Upper lobe of right lung (tissue), 1 donor: ENCODE measurements at places on chromosomes 7 and 10.
A peak's percentile ranks its signal among the peaks of the same experiment; 100 is the strongest.

GRCh38 chr10:26327811-26328210 is 110.3 kb upstream of the APBB1IP start:
- H3K4me3 ChIP-seq, result no peak overlapping the region
- no peaks in the 10 kb centered on the region for H3K4me1 ChIP-seq
- no peak overlapping the region for H3K27ac ChIP-seq
- H3K27me3 ChIP-seq, result no peaks in the 10 kb centered on the region

- H3K4me1 ChIP-seq, result no peaks in the 10 kb centered on the region
- no peaks in the 10 kb centered on the region for H3K27me3 ChIP-seq
- H3K27ac ChIP-seq, result no peak overlapping the region
- no peak for DNase-seq
These were observed 132.1 kb downstream of the GALNT17 start for GRCh38 chr7:71264005-71264404.

DNA sequence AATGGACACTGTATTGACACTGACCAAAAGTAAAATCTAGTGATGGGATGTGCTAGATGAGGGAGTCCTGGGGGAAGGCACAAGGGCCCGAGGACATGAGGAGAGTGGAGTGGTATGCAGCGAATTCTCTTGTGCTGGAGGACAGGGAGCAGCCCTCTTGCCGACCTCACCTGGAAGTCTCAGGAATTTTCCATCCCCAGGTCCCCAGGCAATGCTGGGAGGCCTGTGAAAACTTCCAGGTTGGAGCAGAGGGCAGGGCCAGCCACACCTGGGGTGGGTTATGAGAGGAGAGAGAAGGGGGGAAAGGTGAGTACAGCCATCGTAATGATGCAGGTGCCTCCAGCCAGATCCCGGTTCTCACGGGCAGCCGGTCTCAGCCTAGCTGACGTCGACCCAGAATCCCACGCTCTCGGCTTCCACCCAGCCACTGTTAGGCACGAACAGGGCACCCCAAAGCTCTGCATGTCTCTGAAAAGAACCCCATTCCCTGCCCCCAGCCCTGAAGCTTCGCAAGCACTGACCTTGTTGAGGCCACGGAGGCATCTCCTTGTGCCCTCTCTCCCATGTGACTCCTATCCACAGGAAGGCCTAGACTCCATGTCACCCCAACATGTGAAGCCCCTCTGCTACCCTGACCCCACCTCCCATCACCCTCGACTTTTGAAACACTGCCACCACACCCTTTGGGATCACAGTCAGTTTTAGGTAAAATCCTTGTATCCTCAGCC is 239.7 kb upstream of the MYO3A start:
- no peak for DNase-seq
- H3K36me3 ChIP-seq, result no peaks in the 10 kb centered on the region
- no peak overlapping the region for H3K27ac ChIP-seq
- H3K4me1 ChIP-seq, result no peaks in the 10 kb centered on the region
- H3K27me3 ChIP-seq, result no peaks in the 10 kb centered on the region
- H3K4me3 ChIP-seq, result no peak overlapping the region

- H3K4me3 ChIP-seq, result no peak overlapping the region
- peaks cover 21% of the 10 kb centered on the region for H3K4me1 ChIP-seq
- no peak for DNase-seq
- H3K27ac ChIP-seq, result no peak overlapping the region
- H3K27me3 ChIP-seq, result no peaks in the 10 kb centered on the region
- H3K36me3 ChIP-seq, result no peaks in the 10 kb centered on the region
These were observed 13.3 kb downstream of the ZRANB1 start for GRCh38 chr10:124955243-124955642.

- no peak overlapping the region for H3K4me3 ChIP-seq
- H3K27me3 ChIP-seq, result no peaks in the 10 kb centered on the region
- H3K36me3 ChIP-seq, result no peaks in the 10 kb centered on the region
- no peak overlapping the region for H3K27ac ChIP-seq
These were observed 96.3 kb downstream of the CDK14 start for GRCh38 chr7:90692396-90692795.

DNA sequence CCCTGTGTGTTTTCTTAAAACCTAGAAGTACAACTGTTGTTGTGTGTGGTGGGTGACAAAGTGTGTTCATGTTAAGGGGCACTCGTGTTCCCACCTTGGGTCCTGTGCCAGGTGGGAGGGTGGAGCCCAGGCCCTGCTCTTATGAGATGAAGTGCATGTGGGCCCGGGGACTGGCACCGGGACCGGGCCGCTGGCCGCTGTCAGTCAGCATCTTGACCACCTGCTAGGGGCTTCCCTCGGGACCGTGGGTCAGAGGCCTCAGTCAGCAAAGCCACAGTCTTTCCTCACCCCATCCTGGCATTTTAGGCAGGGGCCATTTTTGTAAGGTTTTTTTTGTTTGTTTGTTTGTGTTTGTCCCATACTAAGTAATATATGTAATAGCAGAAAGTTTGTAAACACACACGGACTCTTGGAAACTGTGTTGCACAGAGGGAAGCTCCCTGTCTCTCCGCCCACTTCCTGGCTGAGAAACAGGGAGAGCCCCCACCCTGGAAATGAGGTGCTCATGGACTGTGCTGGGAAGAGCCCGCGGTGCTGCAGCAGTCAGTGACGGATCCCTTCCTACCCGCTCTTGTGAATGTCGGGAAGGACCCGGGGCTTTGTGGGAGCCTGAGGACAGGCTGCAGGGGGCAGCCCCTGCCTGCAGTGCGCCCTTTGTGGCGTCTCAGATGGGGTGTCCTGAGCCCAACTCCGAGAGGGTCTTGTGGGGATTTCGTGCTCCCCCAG is 13.4 kb downstream of the AGAP3 start:
- H3K27me3 ChIP-seq, result no peaks in the 10 kb centered on the region
- peak; percentile 56 for DNase-seq
- no peaks in the 10 kb centered on the region for H3K36me3 ChIP-seq
- no peak overlapping the region for H3K27ac ChIP-seq
- H3K4me3 ChIP-seq, result no peak overlapping the region

GRCh38 chr7:45663167-45663921 is 89.2 kb downstream of the ADCY1 start:
- H3K36me3 ChIP-seq, result no peaks in the 10 kb centered on the region
- H3K4me1 ChIP-seq, result no peaks in the 10 kb centered on the region
- H3K4me3 ChIP-seq, result no peak overlapping the region
- DNase-seq, result no peak
- H3K27ac ChIP-seq, result no peak overlapping the region

GRCh38 chr7:19117091-19117869 is at the start of gene TWIST1:
TSS of gene TWIST1 (minus strand) at chr7:19117636. CDS start at chr7:19117321, 315 bp downstream.
- peak within 1 kb of the TSS; percentile 43 for H3K4me3 ChIP-seq
- no peak within 1 kb of the TSS for H3K27ac ChIP-seq
- H3K4me1 ChIP-seq, result no peaks in the 10 kb centered on the region
- H3K36me3 ChIP-seq, result no peaks in the 10 kb centered on the region
- peak; percentile 66 for DNase-seq
- H3K27me3 ChIP-seq, result peaks cover 95% of the 10 kb centered on the region

DNA sequence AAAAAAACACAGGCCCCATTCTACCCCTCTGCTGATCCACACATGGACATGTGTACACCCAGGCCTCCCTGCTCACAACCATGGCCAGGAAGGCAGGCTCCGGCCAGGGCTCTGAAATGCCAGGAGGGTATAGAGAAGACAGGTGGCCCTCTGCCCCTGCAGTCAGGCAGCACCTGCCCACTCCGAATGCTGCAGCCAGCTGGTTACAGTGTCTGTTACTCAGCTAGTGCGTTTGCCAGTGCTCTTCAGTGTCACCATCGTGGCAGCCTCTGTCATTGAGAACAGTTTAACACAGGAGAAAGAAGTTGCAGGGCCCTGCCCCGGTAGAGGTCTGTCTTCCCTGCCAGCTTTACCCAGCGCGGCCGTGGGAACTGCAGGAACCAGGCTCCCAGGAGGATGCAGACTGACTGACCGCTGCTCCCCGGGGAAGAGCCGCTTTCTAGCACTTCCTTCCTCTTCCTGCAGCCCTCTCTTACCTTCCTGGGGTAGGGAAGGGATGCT is 128.8 kb upstream of the FAM20C start:
- no peaks in the 10 kb centered on the region for H3K27me3 ChIP-seq
- DNase-seq, result peak; percentile 59
- H3K36me3 ChIP-seq, result no peaks in the 10 kb centered on the region
- no peak overlapping the region for H3K27ac ChIP-seq
- H3K4me3 ChIP-seq, result no peak overlapping the region

DNA sequence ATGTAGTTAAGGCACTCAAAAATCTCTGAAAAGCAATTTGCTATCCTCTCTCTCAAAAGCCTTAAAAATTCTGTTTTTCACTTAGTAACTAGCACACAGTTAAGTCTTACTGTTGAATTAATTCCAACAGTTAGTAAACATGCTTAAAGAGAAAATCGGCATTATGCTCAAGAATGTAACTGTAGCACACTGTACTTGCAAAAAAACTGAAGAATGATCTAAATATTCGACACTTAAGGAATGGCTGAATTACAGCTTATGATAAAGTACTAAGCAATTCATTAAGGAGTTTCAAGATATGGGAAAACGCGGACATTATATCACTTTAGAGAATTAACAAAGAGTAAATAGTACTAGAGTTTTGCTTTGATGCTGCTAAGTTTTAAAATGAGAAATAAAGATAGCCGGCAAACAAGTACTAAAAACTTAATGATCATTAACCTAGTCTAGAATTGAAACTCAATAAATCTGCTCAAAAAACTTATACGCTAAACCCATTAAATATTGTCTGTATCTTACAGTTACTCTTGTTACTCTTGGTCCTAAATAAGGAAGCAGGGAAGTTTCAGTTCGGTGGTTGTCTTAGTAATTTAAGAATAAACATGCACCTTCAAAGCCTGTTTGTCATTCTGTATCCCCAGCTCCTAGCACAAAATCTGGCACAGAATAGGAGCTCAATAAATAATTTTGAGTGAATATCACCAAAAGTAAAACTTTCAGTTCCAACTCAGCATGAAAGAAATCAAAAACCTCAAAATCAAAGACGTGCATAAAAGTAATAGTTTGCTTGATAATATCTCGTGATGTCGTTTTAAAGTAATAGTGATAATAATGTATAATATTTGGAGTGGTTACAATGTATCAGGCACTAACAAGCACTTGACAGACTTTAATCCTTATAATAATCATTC is 1.2 kb downstream of the TRDMT1 start:
- H3K36me3 ChIP-seq, result no peaks in the 10 kb centered on the region
- peak overlapping the region; percentile 65 for H3K4me3 ChIP-seq
- H3K27ac ChIP-seq, result peak overlapping the region; percentile 96
- no peaks in the 10 kb centered on the region for H3K27me3 ChIP-seq
- H3K4me1 ChIP-seq, result peaks cover 11% of the 10 kb centered on the region

DNA sequence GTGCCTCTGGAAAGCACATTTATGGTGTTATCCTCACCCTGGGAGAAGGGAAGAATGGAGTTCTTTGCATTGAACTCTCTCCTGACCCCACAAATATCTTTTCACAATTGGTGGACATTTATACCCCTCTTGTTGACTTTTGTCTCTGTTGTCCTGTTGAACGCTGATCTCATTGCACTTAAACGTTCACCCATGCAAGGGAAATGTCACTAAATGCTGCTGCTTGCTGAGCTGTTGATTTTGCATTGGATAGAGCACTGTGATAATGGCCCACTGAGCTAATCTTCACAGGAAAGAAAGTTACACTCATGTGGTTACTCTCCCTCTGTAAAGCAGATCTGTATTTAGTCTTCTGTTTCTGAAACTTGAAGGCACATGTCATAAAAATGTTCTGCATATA is 133.4 kb downstream of the FZD1 start:
- no peak for DNase-seq
- no peak overlapping the region for H3K27ac ChIP-seq
- H3K4me1 ChIP-seq, result no peaks in the 10 kb centered on the region
- no peaks in the 10 kb centered on the region for H3K27me3 ChIP-seq

DNA sequence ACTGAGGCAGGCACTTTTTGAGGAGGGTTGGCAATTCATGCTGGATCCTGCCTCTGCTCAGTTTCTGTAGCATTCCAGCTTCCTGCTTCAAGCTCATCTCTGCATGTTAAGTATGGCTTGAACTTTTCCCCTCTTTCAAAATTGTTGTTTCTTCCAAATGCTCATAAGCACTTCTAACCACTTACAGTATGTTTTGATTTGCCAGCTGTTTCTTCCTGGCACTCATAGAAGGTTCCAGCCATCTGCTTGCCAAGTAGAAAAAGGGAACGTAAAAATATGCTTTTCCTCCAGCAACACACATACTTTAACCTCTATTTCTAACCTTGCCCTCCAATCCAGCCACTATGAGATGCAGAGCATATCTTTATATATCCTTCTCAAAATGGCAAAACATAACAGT is 692.6 kb upstream of the COBL start:
- no peak overlapping the region for H3K27ac ChIP-seq
- H3K4me3 ChIP-seq, result no peak overlapping the region
- no peak for DNase-seq
- H3K27me3 ChIP-seq, result no peaks in the 10 kb centered on the region

DNA sequence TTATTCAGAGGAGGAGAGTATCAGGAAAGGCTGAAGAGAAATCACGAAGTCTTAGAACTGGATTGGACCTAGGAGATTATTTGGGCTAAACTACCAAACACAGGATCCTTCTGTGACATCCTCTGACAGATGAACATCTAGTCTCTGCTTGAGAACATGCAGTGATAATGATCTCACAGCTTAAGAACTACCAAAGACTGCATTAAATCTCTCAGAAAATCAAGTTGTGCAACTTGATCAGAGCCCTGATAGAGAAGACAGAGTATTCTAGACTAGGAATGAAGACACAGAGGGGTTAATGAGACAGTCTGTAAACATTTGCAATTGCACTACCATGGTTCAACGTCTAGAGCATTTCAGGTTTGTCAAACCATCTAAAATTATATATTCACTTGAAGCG is 37.1 kb upstream of the AGBL3 start:
- H3K36me3 ChIP-seq, result peaks cover 44% of the 10 kb centered on the region
- H3K4me3 ChIP-seq, result no peak overlapping the region
- H3K27me3 ChIP-seq, result no peaks in the 10 kb centered on the region
- DNase-seq, result no peak
- no peaks in the 10 kb centered on the region for H3K4me1 ChIP-seq

GRCh38 chr10:117929327-117930067 is 117.2 kb downstream of the RAB11FIP2 start:
- DNase-seq, result no peak
- no peak overlapping the region for H3K4me3 ChIP-seq
- H3K27me3 ChIP-seq, result no peaks in the 10 kb centered on the region
- no peaks in the 10 kb centered on the region for H3K36me3 ChIP-seq

- H3K36me3 ChIP-seq, result no peaks in the 10 kb centered on the region
- H3K4me1 ChIP-seq, result peaks cover 13% of the 10 kb centered on the region
- peak overlapping the region; percentile 43 for H3K27ac ChIP-seq
- no peaks in the 10 kb centered on the region for H3K27me3 ChIP-seq
- DNase-seq, result no peak
These were observed 12.2 kb upstream of the BMPR1A start for GRCh38 chr10:86744067-86744725.

- H3K36me3 ChIP-seq, result peaks cover 5% of the 10 kb centered on the region
- no peak for DNase-seq
- H3K27ac ChIP-seq, result no peak overlapping the region
- H3K4me1 ChIP-seq, result peaks cover 34% of the 10 kb centered on the region
- H3K4me3 ChIP-seq, result no peak overlapping the region
- H3K27me3 ChIP-seq, result no peaks in the 10 kb centered on the region
These were observed 42.9 kb downstream of the WAC start for GRCh38 chr10:28575852-28576251.

GRCh38 chr10:13648425-13648824 is 61.7 kb downstream of the PRPF18 start:
- H3K27me3 ChIP-seq, result no peaks in the 10 kb centered on the region
- no peak overlapping the region for H3K4me3 ChIP-seq
- no peaks in the 10 kb centered on the region for H3K4me1 ChIP-seq
- no peak overlapping the region for H3K27ac ChIP-seq
- no peak for DNase-seq
- H3K36me3 ChIP-seq, result peaks cover 85% of the 10 kb centered on the region

GRCh38 chr7:88046839-88047573 is 113.0 kb downstream of the ADAM22 start:
- no peak overlapping the region for H3K4me3 ChIP-seq
- no peaks in the 10 kb centered on the region for H3K27me3 ChIP-seq
- DNase-seq, result no peak
- H3K27ac ChIP-seq, result no peak overlapping the region

- no peak for DNase-seq
- H3K4me1 ChIP-seq, result no peaks in the 10 kb centered on the region
- no peak overlapping the region for H3K4me3 ChIP-seq
- no peaks in the 10 kb centered on the region for H3K36me3 ChIP-seq
These were observed 129.3 kb downstream of the TMEM178B start for GRCh38 chr7:141203177-141203576.
